ENCODE measurements at places on chromosomes 5 and 9.

DNA sequence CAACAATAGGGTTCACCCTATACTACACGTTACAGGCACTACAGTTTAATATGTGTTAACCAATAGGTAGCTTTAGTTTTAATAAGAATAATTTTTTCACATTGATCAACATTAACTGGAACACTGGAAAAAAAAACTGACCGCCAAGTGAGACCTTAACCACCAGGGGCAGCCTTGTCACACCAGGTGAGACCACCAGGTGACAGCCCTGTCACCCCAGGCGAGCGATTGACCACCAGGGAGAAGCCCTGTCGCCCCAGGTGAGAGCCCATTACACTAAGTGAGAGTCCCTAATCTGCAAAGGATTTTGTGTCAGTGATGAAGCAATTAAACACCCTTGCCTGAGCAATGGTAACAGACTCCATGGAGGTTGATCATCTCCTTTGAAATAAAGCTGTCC lies 75.4 kb upstream of the SYK start:
- DNase-seq: peak; percentile 68

DNA sequence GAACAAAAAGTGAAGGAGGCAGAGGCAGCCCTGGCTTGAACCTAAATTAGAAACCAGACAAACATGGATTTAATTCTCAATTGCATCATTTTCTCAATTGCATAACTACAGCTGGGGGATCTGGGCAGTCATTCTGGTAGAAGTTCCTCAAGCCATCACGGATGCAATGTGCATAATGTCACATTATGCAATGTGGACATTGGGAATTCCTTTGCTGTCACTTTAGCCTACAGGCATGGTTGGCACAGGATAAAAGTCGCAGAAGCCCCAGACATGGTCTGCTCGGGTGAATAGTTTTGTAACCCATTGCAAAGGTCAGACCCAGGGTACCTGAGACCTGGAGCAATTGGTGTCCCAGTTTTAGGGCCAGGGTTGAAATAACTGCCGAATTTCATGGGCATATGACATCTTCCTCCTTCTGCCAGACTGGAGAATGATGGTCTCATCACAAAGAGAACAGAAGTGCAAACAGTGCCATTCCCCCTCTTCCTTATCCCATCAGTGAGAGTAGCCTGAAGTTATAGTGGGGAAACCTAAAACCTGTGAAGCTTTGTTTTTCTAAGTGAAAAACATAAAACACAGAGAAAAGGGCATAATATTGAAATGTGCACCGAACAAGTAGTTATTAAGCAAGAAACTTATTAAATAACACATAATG lies 290.8 kb downstream of the MSX2 start:
- no peak for DNase-seq

DNA sequence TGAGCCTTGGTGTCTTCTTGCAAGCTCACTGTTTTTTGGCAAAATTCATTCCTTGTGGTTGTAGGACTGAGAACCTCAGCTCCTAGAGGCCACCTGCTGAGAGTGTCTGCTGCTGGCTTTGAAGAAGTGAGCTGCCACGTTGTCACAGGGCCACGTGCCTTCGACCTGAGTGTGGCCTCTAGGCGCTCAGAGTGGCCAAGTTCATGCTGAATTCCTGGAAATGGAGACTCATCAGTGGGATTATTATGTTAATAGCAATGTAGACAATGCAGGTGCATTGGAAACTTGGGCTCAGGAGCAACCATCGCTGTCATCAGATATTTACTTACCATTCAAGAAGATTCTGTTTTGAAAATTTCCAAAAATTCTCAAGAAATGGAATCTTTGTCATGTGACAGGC lies 52.5 kb downstream of the GALNT12 start:
- no peak for DNase-seq

- no peak for DNase-seq
Measured at GRCh38 chr9:76772686-76773445, 8.6 kb downstream of the PCA3 start.

DNA sequence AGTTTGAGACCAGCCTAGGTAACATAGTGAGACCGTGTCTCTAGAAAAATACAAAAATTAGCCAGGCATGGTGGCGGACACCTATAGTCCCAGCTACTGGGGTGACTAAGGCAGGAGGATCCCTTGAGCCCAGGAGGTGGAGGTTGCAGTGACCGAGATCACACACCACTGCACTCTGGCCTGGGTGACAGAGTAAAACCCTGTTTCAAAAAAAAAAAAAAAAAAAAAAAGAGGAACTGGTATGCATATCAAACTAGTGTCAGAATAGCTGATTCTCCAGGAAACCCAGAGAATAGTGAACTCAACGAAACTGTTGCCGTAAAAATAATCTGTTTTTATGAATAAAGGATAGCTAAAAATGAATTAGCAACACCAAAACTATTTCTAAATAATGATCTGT lies 126.6 kb upstream of the BASP1 start:
- DNase-seq: no peak

DNA sequence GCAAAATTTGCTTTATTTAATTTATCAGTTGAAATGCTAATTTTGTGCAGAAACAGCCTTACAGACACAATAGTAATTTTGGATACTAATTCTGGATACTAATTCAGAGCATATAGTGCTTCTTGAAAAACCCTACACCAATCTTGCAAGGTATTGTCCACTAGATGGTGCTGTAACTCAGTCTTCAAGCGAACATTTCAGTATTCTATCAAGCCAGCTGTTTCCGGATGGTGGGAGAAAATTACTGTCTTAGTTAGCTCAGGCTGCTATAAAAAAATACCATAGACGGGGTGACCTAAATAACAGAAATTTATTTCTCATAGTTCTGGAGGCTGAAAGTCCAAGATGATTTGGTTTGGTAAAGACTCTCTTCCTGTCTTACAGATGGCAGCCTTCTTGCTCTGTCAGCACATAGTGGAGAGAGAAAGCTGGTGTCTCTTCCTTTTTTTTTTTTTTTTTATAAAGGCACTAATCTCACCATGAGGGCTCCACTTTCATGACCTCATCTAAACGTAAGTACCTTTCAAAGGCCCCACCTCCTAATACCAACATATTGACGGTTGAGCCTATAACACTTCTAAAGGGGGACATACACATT lies 1306.5 kb upstream of the CDH9 start:
- DNase-seq: peak; percentile 2

DNA sequence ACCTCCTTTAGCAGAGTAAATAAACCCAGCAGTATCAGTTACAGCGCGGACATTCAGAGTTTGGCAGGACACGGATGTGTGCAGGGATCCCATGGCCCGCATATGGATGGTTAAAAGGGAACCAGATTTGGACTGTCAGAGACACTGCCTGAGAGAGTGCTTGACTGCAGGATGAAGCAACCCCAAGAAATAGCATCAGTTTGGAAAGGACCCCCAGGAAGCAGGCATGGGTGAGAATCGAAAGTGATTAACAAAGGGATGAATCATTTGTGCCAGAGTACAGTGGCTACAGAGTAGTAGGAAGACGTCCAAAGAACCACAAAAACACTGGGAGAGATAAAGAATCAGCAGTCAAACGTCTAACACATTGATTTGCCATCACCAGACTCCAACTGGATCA lies 5.5 kb downstream of the C7 start:
- DNase-seq: no peak

GRCh38 chr9:129649726-129650679 lies 8.1 kb upstream of the ASB6 start:
- no peak for DNase-seq

- DNase-seq: peak; percentile 32
Measured at GRCh38 chr9:105608721-105609598, 51.0 kb downstream of the FKTN start.

Data from H7 (cell line).